ENCODE measurements at places on chromosomes 12 and 14. TPM values are rescaled to one million over a fixed set of nuclear protein-coding genes. Genes with fewer than 3 reads are reported as not detected.

PLD4 gene
- total RNA-seq, result not detected

DNA sequence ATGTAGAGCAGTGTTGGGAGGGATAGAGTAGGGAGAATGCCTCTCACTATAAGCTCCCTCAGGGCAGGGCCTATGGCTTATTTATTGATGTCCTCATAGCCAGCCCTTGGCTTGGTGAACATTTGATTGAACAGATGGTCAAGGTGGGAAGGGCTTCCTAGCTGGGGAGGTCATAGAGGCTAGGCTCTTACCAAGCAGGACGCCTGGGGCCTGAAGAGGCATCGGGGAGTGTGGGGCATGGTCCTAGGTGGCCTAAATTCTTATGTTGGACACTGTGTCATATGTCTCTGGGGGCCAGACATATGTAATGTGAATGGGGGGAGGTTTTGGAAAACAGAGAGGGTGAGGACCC, 17.9 kb upstream of the KRT86 start:
- DNase-seq, result no peak

DNA sequence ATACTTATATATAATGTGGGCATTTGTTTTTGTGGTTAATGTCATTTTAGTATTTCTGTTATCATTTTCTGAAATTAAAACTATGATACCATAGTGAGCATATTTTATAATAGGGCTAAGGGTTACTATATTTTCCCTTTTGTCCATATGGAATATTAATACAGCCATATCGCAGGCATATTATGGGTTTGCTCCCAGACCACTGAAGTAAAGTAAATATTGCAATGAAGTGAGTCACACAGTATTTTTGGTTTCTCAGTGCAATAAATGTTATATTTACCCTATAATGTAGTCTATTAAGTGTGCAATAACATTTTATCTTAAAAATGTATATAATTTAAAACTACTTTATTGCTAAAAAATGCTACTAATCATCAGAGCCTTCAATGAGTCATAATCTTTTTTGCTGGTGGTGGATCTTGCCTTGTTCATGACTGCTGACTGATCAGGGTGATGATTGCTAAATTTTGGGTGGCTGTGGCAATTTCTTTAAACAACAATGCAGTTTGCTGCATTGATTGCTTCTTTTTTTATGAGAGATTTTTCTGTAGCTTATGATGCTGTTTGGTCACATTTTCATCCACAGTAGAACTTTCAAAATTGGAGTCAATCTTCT, 1044.5 kb upstream of the NOVA1 start:
- DNase-seq, result no peak

DNA sequence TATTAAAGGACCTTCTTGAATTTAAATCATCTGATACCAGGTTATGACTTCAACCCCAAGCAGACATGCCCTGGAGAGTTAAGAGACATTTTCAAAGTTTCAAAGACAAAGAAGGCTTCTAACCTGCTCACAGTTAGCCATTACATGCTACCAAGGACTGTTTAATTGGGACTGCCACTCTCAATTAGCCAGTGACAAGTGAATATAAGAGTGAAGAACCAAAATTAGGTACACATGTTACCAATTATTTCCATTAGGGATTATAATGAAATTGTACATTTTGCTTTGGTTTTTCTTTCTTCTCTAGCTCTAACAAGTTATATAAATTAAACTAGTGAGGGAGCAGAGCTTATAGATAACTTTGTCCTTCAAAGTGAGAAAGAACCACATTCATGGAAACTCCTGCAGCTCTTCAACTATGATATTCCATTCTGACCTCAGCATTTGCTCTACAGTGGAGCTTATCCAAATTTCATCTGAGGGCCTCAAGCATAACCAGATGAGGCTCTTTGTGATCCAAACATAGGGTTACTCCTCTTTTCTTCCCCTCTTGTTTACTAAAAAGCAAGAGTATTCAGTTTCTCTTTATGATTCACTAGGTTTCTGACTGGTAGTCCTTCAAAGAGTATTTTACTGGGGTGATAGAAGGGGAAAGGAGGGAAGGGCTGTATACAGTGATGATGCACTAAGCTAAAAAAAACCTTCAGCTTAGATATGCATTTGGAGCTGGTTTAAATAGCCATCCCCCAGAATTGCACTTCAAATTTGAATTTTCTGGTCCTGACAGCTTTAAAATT, 91.3 kb downstream of the DUSP6 start:
- DNase-seq, result no peak

DNA sequence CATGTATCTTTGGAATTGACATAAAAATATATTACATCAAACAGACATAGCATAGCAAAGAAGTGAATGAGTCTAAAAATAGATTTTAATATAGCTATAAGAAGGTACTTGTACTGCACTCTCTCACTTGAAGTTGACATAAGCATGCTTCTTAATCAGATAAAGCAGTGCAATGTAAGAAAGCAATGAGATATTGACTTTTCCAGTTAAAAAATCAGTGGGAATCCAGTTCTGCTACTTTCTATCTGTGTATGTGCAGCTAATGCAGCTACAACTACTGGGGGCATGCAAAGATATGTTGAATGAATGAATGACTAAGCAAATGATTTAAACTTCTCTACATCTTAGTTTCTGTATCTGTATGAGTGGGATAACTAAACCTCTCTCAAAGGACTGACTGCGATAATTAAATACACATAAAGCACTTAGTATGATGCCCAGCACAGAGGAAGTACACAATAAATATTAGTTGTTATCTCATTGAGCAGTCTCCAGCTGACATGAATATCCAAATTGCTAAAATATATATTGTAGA, 10.3 kb downstream of the WASHC3 start:
- no peak for DNase-seq

DNA sequence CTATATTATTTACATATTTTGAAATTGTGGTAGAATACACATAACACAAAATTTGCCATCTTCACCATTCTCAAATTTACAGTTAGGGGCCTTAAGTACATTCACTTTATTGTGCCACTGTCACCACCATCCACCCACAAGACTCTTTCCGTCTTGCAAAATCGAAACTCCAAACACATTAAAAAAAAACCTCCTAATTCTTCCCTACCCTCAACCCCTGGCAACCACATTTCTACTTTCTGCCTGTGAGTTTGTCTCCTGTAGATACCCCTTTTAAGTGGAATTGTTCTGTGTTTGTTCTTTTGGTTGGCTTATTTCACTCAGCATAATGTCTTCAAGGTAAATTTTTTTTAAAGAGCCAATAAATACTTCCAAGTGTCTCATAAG, 31.6 kb upstream of the AMIGO2 start:
- DNase-seq, result no peak

KRT78 gene
- total RNA-seq, result not detected

- DNase-seq, result no peak
Observed at GRCh38 chr14:103732868-103733620, 17.4 kb downstream of the ZFYVE21 start.

DNA sequence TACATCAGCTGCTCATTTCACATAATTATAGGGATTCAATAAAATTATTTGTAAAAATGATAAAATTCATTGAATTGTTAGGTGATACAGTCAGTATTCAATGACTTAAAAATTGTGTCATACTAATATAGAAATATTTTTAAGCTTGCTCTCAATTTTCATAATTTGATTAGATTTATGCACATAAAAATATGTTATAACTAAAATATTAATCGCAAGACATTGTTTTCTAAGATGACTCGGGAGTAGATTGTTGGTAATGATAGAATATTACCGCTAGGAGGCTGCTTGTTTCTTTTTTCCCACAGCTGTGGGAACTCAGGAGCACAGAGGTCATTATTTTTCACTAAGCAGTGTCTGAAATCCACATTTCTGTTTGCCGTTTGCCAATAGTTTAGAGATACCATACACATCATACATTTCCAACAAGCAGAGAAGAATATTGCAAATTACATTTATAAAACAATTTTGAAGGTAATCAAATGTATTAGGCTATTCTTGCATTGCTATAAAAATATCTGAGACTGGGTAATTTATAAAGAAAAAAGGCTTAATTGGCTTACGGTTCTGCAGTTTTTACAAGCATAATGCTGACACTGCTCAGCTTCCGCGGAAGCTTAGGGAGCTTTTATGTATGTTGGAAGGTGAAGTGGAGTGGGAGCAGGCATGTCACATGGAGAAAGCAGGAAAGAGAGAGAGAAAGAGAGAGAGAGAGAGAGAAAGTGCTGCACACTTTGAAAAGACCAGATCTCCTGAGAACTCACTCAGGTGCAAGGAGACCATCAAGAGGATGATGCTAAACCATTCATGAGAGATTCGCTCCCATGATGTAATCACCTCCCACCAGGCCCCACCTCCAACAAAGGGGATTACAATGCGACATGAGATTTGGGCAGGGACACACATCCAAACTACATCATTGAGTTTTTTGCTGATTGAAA, 9.2 kb downstream of the CD69 start:
- DNase-seq, result no peak

GPR132 gene
- total RNA-seq, result 1.7 TPM

RND1 gene
- total RNA-seq, result 3.5 TPM

DNA sequence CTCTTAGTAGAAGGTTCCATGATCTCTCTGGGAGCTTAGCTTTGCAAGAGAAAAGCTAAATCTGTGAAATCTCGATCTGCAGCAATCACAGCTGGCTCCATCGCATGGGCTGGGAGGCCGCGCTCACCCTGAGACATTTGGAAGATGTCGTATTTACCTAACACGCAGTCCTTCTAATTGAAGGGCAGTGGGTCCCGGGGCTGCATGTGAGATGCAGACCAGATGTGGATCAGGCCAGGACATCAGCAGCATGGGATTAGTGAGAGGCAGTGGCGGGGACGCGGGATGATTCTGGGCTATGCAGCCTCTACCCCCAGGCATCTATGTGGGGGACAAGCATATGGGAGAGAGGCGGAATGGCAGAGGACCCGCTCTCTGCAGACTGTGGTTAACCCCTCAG, 312.4 kb upstream of the RTL1 start:
- DNase-seq, result no peak

DNA sequence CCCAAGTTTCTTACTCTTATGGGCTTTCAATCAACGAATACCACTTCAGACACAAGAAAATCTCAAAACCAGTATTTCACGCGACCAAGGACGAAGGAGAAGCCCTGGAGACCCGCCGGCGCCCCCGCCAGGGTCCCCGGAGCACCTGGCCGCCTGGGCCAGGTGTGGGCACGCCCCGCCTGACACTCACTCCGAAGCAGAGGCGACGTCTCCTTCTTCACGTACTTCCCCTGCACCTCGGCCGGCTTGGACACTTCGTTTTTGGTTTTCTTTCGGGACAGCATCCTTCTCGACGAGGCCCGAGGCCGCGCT, 466 bp downstream of the SAV1 start:
- DNase-seq, result peak; percentile 48

PTPRO gene
- total RNA-seq, result 0.58 TPM
